ENCODE measurements at places on chromosomes 2 and 18.

DNA sequence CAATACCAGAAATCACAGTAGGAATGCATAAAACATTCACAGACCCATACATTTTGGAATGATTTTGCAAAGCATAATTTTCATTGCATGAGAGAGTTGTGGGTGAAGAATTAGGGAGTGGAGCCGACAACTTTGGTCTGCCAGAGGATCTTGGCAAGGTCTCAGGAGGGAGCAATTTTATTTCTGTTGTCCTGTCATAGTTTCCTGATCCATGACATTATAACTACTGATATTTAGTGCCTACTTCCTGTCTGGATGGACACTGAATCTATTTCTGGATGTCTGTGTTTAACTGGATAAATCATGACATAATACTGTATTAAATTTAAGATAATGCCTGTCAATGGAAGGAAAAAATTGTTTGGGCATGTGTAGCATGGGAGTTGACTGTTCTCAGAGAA lies 2.4 kb downstream of the ITGA4 start:
- DNase-seq: no peak

DNA sequence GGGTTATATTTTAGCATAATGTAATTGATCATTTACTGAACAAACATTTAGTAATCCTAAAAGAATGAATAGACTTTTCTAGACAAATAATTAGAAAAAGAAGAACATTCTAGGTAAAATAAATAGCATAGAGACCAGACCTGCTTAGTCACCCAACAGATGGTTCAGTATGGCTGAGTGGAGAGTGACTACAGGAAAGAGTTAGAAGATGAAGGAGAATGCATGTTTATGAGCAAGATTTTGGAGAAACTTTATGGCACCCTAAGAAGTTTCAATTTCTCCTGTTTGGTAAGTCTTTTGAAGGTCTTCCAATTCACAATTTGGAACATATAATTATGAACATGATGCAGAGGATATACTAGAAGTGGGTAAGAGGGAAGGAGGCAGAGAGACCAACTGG lies 32.9 kb downstream of the FAP start:
- no peak for DNase-seq

GRCh38 chr2:234163510-234164045 lies 113.1 kb downstream of the SPP2 start:
- DNase-seq: no peak

- DNase-seq: no peak
These were observed 508.2 kb upstream of the DSEL start for GRCh38 chr18:68024716-68025115.

DNA sequence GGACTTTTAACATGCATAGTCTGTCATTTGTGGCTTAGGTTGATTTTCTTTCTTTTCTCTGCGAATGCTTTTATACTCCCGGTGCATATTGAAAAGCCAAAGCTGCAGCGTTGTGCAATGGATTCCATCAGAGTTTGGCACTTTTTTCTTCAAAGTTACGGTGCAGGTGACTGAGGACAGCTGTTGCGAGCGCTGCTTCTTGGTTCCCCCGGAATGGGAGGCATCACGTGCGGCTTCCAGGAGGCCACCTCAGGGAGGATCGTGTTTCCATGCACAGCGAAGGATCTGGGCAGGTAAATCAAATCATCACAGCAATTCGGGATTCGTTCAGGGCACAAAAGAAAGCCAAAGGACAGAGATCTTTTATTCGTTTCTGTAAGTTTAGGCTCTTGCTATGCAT lies 109.6 kb upstream of the ALKAL2 start:
- DNase-seq: no peak

DNA sequence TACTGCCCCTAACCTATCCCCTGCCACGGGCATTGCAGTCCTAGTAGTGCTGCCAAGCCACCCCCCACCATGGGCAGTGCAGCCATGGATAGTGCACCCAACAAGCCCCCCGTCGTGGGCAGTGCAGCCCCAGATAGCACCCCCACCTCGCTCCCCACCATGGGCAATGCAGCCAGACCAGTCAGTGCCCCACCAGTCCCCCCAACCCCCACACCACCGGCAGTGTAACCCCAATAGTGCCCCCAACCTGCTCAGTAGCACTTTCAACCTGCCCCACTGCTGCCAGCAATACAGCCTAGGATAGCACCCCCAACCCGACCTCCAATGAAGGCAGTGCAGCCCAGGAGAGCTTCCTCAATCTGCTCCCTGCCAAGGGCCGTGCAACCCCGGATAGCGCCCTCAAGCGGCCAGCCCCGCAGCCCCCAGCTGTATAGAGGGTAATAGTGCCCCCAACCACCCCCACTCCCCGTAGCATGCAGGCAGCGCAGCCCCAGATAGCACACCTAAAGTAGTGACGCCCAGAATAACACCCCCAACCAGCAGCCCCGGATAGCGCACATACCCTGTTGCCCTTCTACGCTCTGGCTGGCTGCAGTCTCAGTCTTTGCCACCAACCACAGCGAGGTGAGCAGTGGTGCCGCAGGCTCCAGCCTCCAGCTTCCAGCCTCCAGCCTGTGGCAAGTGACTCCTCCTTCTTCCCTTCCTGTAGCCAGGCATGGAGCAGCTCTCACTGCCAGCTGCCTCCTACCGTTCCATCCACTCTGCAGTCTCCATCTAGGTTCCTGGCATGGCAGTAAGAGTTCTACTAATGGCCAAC lies 45.4 kb upstream of the ANKRD62 start:
- no peak for DNase-seq

DNA sequence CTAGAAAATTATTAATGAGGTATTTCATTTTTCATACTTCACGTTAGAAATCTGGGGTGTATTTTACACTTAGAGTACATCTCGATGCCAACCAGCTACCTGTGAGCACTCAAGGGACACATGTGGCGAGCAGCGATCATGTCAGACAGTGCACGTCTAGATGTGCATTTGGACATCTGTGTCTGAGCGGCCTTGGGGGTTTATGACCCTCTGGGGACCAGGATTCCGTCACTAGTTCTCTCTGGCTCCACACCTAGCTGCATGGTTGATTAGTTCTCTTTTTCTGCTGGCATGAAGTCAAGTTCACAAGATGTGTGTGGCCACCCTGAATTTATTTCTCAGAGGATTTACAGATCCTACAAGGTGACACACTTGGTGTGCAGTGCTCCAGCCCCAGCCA lies 192.2 kb downstream of the TSN start:
- DNase-seq: no peak

GRCh38 chr2:142681952-142682351 lies 195.5 kb upstream of the KYNU start:
- DNase-seq: no peak

DNA sequence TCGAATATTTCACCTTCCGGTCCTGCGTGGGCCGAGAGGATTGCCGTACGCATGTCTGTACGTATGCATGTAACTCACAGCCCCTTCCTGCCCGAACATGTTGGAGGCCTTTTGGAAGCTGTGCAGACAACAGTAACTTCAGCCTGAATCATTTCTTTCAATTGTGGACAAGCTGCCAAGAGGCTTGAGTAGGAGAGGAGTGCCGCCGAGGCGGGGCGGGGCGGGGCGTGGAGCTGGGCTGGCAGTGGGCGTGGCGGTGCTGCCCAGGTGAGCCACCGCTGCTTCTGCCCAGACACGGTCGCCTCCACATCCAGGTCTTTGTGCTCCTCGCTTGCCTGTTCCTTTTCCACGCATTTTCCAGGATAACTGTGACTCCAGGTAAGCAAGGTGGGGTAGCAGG lies at the start of gene SERPINB5:
TSS of gene SERPINB5 (plus strand) at position 291 of the 400 bp plus-strand sequence. CDS start 7,471 bp downstream, outside the sequence.
- DNase-seq: no peak

GRCh38 chr2:73494031-73494430 lies 108.4 kb downstream of the ALMS1 start:
- no peak for DNase-seq

GRCh38 chr2:47217277-47217676 lies 62.2 kb upstream of the STPG4 start:
- no peak for DNase-seq

DNA sequence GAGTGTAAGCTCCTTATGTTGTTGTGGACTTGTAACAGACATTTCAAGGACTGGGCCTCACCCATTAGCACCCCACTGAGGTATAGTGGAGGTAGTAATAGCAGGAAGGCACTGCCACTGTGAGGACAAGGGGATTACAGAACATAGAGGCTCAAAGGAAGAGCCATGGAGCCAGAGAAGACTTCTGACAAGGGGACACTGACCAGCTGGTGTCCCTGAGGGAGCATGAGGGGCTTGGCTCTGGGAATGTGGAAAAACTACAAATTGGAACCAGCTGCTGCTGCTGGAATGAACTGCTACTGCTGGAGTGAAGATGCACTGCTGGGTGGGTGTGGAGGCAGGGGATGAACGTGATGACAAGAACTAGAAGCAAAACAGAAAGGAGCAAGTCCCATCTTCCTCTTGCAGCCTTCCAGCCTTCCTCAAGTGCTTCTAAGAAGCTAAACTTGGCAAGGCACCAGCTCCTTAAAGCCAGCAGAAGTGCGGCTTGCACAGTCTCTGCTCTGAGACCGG lies 167.3 kb upstream of the NOSTRIN start:
- no peak for DNase-seq

- DNase-seq: no peak
These were observed 220.3 kb upstream of the NRP2 start for GRCh38 chr2:205461678-205462665.

DNA sequence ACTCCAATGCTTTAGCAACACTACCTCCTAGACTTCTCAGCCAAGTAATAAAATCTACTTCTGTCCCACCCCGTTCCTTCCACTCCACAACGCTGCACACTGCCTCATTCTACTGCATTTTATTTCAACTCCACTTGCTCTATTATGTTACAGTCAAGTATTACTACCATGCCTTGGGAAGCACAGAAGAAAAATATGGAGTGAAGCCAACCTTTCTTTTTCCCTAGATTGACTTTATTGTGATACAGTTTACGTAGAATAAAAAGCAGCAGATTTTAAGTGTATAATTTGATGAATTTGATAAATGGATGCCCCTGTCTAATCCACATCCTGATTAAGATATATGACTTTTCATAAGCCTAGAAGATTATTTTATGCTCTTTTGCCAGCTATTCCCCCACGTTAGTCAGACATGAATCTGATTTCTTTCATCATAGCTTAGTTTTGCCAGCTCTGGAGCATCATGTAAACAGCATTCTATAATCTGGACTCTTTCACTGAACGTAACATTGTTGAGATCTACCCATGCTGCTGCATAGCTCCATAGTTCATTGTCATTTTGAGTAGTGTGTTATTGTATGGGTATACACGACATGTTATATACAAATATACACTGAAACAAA lies 676.8 kb upstream of the RAB6C start:
- DNase-seq: no peak

- no peak for DNase-seq
These were observed 83.5 kb downstream of the HRH4 start for GRCh38 chr18:24543795-24544498.

DNA sequence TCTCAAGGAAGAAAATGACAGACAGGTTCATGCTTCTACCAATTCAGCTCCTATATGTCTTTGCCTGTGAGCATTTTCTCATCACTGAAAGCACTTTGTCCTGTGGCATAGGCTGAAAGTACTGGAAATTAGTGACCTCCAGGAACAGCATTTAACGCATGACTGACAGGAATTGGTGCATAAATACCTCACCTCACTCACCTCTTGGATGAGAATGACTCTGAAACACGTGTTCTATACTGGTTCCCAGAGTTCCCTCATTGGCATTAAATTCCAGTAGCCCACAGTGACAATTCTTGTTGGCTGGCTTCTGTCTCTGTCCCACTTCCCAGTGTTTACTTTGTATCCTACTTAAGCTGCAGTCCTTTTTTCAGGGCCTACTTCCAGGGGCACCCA lies 83.4 kb upstream of the MAPRE2 start:
- no peak for DNase-seq

GRCh38 chr2:59385971-59386370 lies 1144.8 kb upstream of the FANCL start:
- no peak for DNase-seq

DNA sequence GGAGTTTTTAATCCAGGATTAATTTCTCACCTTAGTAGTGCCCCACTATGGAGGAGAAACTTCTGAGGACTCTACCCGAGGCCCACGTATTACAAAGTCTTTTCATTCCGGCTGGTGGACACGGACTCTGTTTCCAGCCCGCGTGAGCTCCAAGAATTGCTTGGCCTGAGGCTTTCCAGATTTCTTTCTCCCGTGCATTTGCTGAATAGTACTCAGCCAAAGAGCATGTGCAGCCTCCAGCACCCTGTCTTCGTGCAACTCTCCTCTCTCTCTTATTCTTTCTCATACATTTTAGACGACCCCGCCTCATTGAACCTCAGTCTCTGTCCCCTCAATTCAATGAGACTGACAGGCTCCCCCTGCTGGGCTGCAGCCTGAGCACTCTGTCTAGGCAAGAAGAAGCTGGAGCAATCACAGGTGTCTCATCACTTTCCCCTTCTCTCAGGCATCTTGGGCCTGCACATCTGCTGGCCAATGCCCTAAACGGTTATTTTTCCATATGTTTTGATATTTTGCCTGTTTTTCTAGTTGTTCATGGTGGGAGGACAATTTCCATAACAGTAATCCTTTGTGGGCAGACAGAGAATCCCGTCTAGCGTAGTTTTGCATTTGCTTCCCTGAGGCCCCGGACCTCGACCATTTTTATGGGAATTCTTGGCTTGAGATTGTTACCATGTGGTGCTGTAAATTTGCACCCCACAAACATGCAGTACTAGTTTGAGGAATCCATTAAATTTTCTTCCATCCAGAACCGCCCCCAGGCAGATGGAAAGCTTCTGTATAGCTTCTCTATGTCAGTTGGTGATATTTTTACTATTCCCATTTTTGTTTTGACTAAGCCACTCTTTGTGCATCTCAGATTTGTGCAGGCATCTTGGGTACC lies 50.1 kb upstream of the LPIN2 start:
- DNase-seq: peak; percentile 76

DNA sequence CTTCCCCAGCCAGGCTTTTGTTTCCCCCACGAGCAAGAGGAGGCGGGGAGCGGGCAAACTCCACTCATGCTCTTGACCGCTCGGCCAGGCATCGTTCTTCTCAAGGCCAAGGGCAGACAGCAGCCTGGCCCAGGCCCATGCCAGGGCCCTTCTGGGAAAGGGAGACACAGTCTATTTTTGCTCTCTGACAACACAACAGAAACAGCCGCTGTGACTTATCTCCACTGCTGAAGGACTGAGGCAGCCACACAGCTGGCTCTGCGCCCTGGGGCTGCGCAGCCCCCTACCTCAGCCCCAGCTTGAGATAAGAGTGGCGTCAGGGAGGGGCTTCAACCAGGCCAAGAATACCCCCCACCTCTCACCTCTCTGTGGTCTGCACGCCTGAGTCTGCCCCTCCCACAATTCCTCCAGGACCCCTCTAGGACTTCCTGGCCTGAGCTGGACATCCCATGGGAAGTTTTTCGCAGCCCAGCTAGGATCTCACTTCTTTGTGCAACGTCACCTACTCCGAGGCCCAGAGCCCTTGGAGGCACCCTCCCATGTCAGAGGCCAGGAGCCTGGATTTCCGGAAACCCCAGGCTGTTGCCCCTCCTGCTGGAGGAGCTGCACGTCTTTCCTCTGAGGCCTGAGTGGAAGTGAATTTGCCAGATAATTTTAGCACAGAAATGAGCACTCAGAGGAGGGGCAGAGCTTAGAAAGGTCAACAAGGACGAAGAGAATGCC lies 118.9 kb upstream of the OTOS start:
- no peak for DNase-seq

GRCh38 chr2:104929663-104930062 lies 75.7 kb downstream of the POU3F3 start:
- DNase-seq: no peak

GRCh38 chr18:76620321-76621170 lies 125.5 kb upstream of the ZNF516 start:
- DNase-seq: peak; percentile 40

- no peak for DNase-seq
These were observed 122.7 kb upstream of the ZFP36L2 start for GRCh38 chr2:43348908-43349661.

- DNase-seq: no peak
These were observed 18.8 kb upstream of the TMX3 start for GRCh38 chr18:68733707-68734106.

- no peak for DNase-seq
These were observed 87.5 kb upstream of the CTAGE1 start for GRCh38 chr18:22505141-22505591.

Data from activated naive CD4-positive, alpha-beta T cell treated with anti-CD3 and anti-CD28 coated beads, Interleukin-2, amount 50 U/mL, for 16 hours (primary cell).